ENCODE measurements at places on chromosomes 7 and 10.

GRCh38 chr10:96863922-96864543 lies 31.9 kb downstream of the LCOR start:
- no peak for DNase-seq

DNA sequence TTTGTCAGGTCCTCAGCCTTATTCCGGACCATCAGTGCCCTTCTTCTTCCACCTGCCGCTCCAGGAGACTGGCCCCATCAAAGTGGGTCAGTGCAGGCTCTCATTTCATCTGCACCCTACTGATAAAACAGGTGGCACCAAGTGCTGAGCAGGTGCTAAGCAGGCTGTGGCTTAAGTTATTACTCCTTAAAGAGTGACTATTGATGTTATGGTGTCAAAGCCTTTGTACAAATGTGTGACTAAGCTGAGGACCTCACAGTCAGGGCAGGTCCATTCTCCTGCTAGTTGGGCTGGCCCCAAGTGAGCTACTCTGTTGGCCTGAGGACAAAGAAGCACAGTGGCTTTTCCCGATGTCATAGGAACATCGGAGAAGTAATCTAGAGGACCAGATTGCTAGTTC lies 11.2 kb upstream of the CALD1 start:
- DNase-seq: no peak

GRCh38 chr10:87504307-87504639 lies 420 bp upstream of the MINPP1 start:
- DNase-seq: no peak

DNA sequence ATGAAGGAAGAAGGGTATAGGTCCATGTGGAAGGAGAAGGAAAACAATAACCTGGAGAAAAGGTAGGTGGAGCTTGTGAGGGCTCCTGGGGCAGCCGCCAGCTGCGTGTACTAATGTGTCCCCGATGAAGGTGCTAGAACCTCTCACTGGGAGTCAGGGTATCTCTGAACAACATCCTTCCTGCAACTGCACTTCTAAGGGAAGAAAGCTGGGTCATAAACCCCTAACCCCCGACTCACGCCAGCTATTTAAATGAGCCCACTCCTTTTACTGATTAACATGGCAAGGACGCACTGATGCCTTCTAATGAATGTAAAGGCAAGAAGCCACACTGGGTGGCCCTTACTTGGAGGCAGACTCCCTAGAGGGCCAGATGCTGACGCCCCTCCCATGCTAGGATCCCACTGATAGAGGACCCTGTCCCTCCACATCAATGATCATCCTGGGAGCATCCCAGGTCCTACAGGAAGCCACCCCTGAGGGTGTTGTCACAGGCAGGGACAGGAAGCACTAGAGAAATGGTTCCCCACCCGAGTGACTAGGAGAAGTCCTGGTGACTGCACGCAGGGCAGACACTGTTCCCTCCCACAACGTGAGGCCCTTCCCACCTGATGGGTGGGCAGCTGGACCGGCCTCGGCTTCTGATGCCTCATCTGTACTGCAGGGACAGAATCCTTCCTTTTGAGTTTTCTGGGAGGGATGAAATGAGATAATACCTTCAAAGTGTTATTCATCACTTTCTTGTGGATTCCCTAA lies 20.4 kb downstream of the JCAD start:
- no peak for DNase-seq

DNA sequence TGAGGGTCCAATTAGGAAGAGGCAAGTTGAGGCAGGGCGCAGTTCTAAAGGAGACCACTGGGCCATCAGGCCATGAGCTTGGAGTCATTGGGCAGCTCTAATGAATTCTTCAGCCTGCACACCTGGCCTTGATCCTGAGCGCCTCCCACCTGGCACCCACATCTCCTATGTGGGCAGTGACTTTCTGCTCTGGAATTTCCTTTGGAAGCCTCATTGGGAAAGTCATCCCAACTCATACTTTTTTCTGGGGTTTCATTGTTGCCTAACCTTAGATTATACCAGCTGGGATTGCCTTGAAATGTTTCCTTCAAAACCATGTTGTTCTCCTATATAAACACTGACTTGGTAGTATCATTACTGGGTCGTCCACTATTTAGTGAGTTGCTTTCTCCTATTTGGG lies 54.1 kb downstream of the PLPP4 start:
- DNase-seq: no peak

DNA sequence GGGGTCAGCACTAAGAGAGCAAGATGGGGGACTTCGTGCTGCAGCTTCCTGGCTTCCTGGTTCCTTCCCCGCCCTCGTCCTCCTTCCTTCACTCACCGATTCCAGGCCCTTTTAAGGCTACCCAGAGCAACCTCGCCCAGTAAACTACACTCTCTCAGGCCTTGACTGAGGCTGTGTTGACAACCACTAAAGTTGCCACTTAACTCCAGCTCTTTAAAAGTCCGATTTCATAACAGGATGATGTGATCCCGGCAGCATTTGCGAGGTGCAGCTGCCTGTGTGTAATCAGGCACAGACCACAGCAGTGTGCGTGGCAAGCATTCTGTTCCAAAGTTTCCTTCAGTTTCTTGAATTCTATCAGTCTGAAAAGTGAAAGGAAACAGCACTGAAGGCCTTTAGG lies 110.6 kb downstream of the RAB11FIP2 start:
- DNase-seq: no peak

- DNase-seq: no peak
Measured at GRCh38 chr7:6227294-6227846, 45.1 kb downstream of the CYTH3 start.

GRCh38 chr10:44477046-44477425 lies 92.1 kb upstream of the CXCL12 start:
- no peak for DNase-seq

DNA sequence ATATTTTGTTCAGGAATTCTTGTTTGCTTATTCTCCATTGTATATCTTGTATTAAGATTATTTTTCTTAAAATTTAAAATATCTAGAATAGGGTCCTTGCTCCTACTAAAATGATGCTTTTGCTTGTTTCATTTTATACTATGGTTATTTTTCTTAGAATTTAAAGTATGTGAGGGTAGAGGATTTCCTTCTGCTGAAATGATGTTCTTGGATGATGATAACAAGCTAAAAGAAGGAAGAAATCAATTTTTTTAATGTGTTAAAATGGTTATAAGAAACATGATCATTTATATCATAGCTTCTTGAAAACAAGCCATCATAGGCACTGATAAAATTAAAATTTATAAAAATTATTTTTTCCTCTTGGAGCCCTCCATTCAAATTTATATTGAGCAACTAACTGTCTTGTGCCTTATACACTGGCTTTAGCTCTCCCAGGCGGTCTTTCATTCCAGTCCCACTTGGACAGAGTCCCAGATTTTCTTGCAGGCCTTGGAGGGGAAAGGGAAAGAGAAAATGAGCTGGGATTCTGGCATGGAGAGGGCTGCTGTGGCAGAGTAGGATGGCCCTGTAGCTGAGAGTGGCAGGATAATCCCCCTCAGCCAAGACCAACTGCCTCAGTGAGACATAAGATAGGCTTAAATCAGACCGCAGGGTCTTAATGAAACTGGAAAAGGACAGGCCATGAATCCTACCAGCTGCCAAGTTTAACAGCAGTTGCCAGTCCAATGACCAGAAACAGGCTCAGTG lies 60.2 kb downstream of the DNAJB9 start:
- no peak for DNase-seq

DNA sequence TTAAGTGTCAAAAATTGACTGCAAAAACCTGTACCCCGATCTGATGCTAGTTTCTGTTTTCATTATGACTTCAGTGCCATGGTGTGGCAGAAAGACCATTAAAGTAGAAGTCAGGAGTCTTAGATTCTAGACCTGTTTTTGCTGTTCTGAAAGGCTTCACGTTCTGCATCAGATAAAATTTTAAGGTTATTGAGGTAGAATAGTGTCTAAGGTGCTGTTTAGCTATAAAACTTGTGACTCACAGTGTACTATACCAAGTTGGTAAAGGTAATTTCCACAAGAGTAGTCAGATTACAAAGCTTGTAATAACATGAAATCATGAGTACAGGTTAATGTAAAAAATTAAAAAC lies 38.6 kb downstream of the ZNRF2 start:
- no peak for DNase-seq

- no peak for DNase-seq
Measured at GRCh38 chr10:1380088-1380671, 324.0 kb downstream of the WDR37 start.

GRCh38 chr7:19575909-19576557 lies 132.8 kb downstream of the POLR1F start:
- DNase-seq: no peak

GRCh38 chr7:69450456-69450855 lies 147.8 kb upstream of the AUTS2 start:
- no peak for DNase-seq

DNA sequence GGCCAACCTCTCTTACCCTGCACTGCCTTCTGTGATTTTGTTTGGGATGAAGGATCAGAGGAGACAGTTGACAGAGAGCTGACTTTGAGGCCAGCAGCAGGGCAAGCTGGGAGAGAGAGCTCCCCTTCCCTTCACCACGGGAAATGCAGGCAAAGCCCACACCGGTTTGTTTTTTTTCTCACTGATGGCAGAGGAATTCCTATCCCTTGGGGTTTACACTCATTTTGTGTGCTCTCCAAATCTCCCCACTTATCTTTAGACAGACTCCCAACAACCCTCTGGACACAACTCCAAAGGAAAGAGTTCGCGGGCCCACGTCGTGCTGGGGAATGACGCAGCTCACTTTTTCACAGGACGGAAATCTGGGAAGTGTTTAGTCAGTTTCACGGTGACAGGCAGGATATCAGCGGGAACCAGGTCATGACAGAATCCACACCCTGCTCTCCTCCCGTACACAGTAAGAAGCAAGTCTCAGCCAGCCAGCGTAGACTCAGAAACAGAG lies 68.3 kb upstream of the FAM171A1 start:
- DNase-seq: no peak

- DNase-seq: no peak
Measured at GRCh38 chr10:123565691-123566660, 100.2 kb upstream of the GPR26 start.

DNA sequence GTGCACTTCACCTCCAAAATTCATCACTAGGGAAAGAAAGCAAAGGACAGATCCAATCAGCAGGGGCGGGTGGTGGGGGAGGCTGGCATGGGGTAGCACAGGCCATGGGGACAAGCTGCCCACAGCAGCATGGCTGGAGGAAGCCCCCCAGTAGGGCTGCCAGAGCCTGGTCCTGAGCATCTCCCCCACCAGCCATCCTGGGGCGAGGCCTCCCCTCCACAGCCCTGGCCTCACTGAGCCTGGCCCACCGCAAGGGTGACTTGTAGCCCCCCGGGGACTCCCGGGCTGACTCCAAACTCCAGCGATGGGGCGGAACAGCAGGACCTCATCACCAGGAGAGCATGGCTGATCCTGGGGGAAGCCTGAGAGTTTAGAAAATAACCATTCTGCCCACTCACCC lies 92.4 kb upstream of the TCERG1L start:
- DNase-seq: no peak

DNA sequence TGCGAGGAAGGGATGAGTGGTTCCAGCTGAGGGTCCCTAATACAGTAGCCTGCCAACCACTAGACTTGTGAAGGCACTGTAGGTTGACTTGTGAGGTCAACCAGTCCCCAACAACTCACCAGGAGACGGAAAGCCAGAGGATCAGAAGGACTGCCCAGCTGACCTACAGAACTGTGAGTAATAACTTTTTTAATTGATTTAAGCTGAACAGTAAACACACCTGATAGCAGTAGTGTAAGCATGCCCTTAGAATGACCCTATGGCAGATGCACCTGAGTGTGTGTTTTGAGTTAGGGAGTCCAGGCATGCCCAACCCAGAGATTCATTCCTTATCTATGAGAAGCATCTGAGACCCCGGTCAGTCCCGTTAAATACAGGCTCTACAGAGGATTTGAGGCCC lies 14.1 kb downstream of the PRLHR start:
- DNase-seq: no peak

DNA sequence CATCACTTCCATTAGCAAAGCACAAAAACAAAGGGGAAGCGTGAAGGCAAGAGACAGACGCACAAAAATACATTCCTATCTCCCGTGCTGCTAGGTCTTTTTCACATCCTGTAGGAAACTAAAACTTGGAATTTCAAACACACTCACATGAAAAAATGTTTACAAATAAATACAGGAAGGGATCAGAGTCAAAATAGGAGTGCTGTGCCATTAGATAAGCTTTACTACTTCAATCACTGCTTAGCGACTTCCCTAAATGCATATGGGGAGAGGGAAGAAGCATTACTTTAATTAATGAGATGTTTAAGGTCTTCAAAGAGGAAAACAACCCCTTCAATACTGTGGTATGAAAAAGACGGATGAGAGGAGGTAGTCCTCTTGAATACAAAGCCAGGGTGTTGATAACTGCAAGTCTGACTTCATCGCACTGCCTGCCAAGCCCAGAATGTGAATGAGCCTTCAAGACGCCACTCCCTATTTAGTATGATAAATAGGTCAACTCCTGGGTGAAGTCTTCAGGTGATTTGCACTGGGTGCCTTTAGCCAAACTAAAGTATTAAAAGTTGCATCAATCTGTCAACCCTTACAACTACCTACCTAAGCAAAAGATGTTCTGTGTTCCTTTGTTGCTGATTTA lies 13.9 kb downstream of the PARD3 start:
- DNase-seq: no peak

GRCh38 chr10:28984431-28984830 lies 304.4 kb upstream of the LYZL1 start:
- no peak for DNase-seq

DNA sequence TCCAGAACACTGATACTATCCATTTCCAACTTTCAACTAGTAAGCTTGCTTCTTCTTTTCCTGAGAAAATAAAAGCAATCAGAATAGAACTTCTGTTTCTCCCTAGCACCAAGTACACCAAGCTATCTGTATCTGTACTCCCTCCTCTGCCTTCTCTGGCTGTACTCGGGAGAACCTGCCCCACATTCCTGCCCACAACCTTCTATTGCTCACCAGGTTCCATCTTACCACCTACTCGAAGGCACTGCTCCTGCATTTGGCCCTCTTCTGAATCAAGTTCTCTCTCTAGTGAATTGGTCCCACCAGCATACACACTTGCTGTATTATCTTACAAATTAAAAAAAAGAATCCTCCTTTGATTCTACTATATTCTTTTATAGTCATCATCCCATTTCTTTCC lies 169.6 kb upstream of the PTN start:
- DNase-seq: no peak

- no peak for DNase-seq
Measured at GRCh38 chr10:17435187-17435586, 19.2 kb downstream of the ST8SIA6 start.

GRCh38 chr7:135166338-135166990 lies 4.0 kb downstream of the CYREN start:
- DNase-seq: no peak

GRCh38 chr10:49756031-49756430 lies 6.1 kb downstream of the OGDHL start:
- DNase-seq: no peak

DNA sequence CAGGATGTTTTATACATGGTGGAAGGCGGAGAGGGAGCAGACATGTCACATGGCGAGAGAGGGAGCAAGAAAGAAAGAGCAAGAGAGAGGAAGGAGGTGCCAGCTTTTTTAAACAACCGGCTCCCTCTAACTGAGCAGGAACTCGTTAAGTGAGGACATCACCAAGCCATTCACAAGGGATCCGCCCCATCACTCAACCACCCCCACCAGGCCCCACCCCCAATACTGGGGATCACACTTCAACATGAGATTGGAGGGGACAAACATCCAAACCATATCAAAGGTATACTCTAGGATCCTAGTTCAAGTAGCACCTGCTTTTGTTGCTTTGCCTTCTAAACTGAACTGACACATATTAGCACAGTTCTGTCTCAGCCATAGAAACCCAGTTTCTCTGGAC lies 141.9 kb upstream of the KLF14 start:
- DNase-seq: no peak
